CD8-positive, alpha-beta memory T cell (primary cell): ENCODE measurements at places on chromosomes 16 and 17.

GRCh38 chr17:3447625-3448024 lies 14.0 kb upstream of the OR1E2 start:
- no peak for DNase-seq

DNA sequence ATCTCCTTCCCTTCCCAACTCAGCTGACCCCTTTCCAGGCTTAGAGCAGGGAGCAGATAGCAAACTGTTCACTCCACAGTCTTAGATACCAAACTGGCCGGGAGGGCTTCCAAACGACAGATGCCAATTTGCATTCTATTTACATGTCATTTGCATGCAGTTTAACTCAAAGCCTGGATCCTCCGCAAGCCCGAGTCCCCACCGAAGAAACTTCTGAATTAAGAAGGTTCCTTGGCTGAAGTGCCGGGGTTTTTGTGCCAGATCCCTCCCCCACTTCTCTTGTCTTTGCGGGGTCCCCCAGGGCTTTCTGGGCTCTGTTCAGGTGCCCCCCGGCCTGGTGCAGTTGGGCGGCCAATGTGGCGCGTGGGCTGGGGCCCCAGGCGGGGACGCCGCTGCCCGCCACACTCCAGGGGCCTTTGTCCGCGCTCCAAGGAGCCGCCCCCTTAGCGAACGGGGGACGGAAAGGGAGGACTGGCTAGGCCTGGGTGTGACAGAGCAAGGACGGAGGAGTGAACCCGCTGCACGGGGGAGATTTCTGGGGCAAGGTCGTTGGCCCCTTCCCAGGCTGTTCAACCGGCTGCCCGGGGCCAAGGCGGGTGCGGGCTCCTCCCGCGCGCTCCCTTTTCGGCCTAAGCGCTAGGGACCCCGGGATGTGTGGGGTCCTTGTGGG lies 1.2 kb downstream of the GPRC5B start:
- DNase-seq: peak; percentile 14

DNA sequence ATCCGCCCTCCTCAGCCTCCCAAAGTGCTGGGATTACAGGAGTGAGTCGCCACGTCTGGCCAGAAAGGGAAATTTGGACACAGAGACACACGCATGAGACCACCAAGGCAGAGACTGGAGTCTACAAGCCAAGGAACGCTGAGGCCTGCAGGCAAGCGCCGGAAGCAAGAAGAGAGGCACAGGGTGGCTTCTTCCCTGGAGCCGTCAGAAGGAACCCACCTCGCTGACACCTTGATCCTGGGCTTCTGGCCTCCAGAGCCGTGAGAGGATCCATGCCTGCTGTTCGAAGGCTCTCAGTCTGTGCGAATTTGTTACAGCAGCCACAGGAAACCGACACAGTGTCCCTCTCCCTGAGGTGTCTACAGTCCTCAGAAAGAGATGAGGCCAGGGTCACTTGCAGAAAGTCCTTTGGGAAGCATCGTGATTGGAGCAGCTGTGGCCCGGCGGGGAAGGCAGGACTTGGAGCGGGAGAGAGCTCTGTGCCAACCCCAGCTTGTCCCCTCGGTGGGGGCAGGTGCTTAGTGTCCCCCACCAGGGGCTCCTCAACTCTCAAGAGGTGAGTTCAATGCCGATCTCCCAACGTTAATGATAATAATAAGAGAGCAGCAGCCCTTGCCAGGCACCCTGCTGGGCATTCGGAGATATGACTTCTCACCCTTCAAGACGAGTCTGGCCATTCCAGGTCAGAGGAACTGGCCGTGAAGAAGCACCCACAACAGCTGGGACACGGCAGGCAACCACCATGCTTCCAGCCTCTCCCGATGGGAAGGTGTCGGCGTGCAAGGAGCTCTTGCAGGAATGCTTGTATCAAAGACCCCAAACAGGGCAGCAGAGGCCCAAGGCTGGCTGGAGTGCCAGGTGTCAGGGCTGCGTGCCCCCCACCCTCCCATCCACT lies 68.4 kb upstream of the TNRC6C start:
- DNase-seq: no peak

DNA sequence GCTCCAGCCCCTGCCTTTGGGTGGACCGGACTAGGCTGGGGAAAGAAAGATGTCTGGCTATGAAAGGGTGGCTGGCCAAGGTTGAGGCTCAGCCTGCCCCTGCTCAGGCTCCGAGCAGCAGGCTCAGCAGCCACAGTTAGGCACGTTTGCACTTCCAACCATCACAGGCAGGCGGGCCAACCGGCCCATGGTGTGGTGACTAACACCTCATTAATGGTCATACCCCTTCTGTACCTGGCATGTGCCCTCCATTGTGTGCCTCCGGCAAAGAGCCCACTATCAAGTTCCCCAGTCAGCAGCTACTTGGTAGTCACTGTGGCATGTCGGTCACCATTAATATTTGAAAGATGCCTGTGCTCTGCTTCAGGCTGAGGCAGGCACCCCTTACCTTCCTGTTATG lies 6.7 kb downstream of the TBC1D24 start:
- no peak for DNase-seq

GRCh38 chr17:56119936-56120335 lies 33.3 kb upstream of the ANKFN1 start:
- no peak for DNase-seq

DNA sequence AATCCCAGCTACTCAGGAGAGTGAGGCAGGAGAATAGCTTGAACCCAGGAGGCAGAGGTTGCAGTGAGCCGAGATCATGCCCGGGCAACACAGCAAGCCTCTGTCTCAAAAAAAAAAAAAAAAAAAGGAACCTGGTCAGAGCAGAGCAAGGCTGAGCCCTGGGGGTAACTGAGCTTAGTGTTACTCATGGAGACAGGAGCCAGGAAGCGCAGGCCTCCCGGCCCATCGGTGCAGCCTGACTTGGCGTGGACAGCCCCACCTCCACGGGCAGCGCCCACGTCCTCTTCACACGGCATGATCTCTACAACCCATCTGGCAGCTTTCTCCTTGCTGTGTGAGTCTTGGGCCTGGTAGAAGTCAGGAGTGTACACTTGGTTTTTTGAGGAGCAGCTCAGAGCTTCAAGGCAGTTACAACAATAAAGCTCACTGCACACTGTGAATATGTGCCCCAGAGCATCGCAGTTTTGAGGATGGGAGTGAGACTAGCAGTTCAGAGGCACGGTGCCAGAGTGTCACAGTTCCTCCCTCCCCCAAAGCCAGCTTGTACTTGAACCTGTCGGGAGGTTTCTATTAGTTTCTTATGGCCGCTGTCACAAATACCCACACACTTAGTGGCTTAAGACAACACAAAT lies 129.9 kb downstream of the RAP1GAP2 start:
- DNase-seq: no peak

DNA sequence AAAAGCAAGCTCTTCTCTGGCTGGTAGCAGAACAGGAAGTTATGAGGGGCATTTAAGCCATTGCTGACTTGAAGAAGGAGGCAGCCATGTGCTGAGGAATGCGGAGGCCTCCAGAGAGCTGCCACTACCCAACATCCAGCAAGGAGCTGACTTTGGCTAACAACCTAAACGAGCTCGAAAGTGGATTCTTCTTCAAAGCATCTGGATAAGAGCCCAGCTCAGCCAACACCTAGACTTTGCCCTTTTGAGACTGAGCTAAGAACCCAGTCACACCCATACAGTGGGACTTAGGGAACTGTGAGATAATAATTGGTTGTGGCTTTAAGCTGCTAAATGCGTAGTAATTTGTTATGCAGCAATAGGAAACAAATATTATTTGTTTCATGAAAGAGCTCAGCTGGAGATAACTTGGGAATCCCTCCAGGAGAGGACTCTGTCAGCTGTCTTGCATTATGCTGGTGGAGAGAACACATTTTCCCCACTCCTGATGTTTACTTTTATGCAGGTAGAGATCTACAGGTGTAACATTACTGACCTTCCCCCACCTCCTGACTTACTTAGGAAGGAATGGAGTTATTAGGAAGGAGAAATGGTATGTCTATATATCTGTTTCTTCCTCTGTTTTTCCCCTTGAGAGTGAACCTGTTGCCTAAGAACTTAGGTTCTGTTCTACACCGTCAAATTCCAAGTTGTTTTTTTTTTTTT lies 52.7 kb upstream of the ZNF629 start:
- no peak for DNase-seq

DNA sequence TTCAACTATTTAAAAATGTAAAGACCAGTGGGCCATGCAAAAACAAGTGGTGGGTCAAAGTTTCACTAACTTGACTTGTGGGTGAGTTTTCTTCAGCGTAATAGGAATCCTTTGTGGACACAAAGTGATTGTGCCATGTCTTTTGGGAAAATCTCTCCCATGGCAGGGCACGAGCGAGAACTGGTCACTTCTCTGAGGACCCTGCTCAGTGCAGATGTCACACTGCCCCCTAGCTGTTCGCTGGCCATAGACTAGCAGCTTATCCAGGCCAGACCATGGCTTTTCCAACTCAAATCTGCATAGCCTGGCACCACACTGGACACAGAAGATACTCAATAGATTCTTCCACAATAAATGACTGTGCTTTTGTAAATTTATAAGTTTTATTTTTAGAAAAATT lies 306.0 kb upstream of the CCL2 start:
- no peak for DNase-seq
